ENCODE measurements at places on chromosomes 5 and 9.

DNA sequence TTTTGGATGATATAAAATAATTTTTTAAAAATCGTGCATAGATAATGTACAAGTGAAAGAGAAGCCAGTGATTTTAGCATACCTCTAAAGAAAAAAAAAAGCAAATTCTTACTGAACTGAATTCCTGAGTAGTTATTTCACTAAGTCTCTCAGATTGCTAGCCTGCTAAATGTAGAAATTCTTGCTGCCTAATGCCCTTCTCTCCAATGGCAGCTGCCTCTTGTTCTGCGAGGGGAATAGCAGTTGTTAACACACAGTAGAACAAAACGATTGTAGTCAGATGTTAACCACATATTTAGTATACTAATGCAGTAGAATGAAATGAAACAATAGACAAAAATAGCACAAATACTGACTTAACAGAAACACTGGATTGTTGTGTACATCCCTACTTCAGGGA, 26.8 kb downstream of the SMAD5 start:
- DNase-seq, result no peak

- DNase-seq, result no peak
Observed at GRCh38 chr9:81625969-81626368, 63.4 kb downstream of the TLE1 start.

- DNase-seq, result no peak
Observed at GRCh38 chr9:89739511-89739910, 134.7 kb downstream of the GADD45G start.

DNA sequence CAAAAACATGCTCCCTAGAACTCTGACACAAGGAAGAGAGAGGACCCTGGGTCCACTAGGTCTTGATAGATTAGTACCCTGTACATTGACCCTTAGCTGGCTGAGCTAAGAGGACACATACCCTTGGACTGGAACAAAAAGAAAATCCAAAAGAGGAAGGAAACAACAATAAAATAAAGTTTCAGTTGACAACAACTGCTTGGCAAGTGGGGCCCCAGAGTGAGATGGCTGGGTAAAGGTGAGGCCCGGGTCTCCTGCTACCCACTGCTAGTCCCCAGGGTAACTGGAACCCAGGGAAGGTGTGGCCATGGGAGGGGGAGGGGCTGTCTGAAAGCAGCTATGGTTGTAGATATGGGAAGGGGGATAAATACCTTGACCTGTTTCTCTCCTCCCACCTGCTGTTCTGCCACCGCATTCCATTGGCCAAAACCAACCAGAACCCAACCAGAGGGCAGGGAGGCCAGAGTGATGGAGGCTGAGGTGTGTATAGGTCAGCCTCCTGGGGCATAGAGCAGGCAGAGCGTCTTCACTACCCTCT, 11.7 kb downstream of the TAL2 start:
- no peak for DNase-seq

GRCh38 chr9:34987160-34987901, 2.2 kb upstream of the DNAJB5 start:
- no peak for DNase-seq

DNA sequence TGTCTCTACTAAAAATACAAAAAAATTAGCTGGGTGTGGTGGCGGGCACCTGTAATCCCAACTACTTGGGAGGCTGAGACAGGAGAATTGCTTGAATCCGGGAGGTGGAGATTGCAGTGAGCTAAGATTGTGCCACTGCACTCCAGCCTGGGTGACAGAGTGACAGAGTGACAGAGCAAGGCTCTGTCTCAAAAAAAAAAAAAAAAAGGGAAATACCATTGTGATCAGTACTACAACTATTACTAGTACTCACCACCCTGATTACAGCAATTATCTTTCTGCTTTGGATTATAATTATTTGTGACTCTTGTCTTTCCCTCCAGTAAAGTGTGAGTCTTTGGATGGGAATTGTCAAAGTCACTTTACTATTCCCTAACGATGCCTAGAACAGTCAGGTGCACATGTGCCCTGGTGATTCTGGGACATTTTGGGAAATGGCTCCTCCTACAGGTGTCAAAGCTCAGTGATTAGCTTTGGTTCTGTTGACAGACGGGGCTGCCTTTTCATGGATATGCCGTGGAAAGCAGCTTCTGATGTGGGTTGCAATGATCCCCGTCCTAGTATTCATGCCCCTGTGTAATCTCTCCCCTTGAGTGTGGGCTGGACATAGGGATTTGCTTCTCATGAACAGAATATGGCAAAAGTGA, 31.8 kb upstream of the FRRS1L start:
- DNase-seq, result no peak

GRCh38 chr5:143101121-143101520, 302.4 kb downstream of the NR3C1 start:
- DNase-seq, result no peak

- no peak for DNase-seq
Observed at GRCh38 chr5:138932171-138932810, 57.2 kb upstream of the LRRTM2 start.

GRCh38 chr5:135151256-135151655, 117.2 kb upstream of the PITX1 start:
- no peak for DNase-seq

Measured in KG1 (cell line).